Immature natural killer cell (primary cell): ENCODE measurements at places on chromosomes 4 and X. TPM values are rescaled to one million over a fixed set of nuclear protein-coding genes. Genes with fewer than 3 reads are reported as not detected.
A peak's percentile ranks its signal among the peaks of the same experiment; 100 is the strongest.

Gene CSAG2
- not detected for polyA plus RNA-seq

Gene TCEAL6
- polyA plus RNA-seq, result not detected

Gene SLC6A8
- not detected for polyA plus RNA-seq

Gene SERPINA7
- polyA plus RNA-seq, result not detected

Gene RTL5
- 0.10 TPM for polyA plus RNA-seq

DNA sequence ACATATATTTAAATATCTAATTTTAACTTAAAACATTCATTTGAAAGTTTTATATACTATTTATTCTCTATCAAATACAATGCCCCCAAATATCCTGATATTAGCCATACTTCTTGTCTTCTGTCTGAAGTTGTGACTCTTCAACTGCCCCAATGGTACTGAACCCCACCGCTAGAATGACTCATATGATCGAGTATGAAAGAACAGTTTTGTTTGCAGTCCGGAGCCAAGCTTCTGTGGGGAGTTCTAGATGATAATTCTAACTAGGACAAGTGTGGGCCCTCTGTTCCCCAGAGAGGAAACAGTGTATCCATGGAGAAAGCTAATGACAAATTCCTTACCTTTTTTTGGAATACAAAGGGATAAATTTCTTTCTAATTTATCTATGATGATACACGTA, 24.7 kb upstream of the CT47A1 start:
- DNase-seq, result no peak
- H3K4me1 ChIP-seq, result no peaks in the 10 kb centered on the region
- H3K27me3 ChIP-seq, result peaks cover 12% of the 10 kb centered on the region
- no peak overlapping the region for H3K27ac ChIP-seq

DNA sequence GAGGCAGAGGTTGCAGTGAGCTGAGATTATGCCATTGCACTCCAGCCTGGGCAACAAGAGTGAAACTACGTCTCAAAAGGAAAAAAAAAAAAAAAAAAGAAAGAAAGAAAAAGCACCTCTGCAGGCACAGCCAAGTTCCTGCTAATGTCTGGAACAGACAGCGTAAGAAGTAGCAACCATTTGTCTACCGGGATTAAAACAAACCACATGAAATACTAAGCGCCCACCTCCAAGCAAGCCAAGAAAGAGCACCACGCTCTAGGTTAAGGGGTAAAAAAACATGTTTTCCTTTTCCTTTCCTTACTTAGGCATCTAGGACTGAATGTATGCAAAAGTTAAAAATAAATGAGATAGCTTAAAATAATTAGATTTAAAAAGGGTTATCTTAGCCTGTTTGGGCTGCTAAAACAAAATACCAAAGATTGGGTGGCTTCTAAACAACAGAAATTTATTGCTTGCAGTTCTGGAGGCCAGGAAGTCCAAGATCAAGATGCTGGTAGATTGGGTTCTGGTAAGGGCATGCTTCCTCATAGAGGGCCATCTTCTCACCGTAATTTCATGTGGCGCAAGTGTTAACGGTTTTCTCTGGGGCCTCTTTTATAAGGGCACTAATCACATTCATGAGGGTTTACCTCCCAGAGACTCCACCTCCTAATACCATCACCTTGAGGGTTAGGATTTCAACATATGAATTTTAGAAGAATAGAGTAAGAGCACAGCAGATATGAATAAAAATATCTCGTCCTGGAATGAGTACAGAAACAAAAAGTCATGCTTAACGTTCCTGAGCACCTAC, 12.3 kb downstream of the GPC4 start:
- no peaks in the 10 kb centered on the region for H3K4me1 ChIP-seq
- H3K27ac ChIP-seq, result no peak overlapping the region
- no peak overlapping the region for H3K4me3 ChIP-seq
- no peak for DNase-seq

DNA sequence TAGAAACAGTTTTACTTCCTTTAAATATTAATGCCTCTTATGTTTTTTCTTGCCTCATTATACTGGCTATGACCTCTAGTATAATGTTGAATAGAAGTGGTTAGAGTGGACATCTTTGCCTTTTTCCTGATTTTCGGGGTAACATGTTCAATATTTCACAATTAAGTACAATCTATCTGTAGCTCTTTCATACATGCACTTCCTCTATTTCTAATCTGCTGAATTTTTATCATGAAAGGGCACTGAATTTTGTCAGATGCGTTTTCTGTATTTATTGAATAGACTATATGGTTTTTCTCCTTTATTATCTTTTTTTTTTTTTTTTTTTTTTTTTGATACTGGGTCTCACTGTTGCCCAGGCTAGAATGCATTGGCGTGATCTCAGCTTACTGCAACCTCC, 29.0 kb downstream of the MECP2 start:
- no peaks in the 10 kb centered on the region for H3K36me3 ChIP-seq
- no peak overlapping the region for H3K4me3 ChIP-seq
- peaks cover 3% of the 10 kb centered on the region for H3K27me3 ChIP-seq
- no peak for DNase-seq
- H3K27ac ChIP-seq, result peak overlapping the region; percentile 17

DNA sequence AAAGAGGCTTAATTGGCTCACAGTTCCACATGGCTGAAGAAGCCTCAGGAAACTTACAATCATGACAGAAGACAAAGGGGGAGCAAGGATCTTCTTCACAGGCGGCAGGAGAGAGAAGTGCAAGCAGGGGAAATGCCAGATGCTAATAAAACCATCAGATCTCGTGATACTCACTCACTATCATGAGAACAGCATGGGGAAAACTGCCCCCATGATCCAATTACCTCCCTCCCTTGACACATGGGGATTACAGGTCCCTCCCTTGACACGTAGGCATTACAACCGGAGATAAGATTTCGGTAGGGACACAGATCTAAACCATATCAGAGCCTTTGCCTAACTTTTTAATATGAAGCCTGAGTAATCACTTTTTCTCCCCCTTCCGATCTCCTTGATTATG, 43.7 kb upstream of the MAPK10 start:
- H3K27ac ChIP-seq, result no peak overlapping the region
- H3K27me3 ChIP-seq, result peaks cover 1% of the 10 kb centered on the region
- no peak overlapping the region for H3K4me3 ChIP-seq
- H3K4me1 ChIP-seq, result no peaks in the 10 kb centered on the region

- H3K36me3 ChIP-seq, result no peaks in the 10 kb centered on the region
- H3K27ac ChIP-seq, result no peak overlapping the region
- DNase-seq, result no peak
These were observed 505.8 kb downstream of the RAB28 start for GRCh38 chr4:12978310-12978709.

DNA sequence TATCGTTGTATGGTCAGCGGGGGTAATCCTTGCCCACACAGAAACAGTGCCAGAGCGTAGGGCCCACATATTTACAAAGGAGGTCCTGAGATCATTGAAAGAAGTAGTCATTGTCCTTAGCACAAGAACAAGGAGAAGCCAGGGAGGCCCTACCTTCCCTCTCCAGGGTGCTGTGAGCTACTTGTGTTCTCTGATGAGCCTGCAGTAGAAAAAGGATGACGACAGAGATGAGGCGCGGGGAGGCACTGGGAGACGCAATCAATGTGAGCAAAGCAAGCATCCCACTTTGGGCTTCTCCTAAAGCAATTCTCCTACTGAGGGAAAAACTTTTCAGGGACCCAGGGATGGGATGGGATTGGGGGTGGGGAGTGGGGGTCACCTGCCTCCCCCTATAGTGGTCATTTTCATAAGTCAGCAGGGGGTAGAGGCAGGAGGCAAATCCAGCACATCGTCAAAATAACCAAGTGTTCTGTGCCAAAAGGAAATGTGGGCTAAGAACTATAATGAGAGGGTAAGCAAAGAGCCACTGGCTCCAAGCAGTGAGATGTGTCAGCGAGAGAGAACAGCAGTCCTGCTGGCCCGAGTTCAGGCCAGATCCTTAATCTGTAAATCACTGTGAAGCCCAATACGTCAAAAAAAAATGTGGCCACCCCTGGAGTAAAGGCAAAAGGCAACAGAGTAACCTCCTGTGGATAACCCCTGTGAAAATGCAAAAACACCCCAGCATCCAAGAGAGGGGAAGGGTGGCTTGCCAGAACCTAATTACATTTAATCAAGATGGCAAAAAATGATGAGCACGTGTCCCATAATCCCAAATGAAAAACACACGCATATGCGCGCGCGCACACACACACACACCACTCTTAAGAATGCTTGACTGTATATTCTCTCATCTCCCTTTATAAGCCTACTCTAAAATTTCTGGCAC, 136.6 kb upstream of the HHIP start:
- no peaks in the 10 kb centered on the region for H3K27me3 ChIP-seq
- no peak overlapping the region for H3K4me3 ChIP-seq
- no peaks in the 10 kb centered on the region for H3K36me3 ChIP-seq
- no peak for DNase-seq

GRCh38 chrX:135688137-135688536, 25.3 kb upstream of the CT45A1 start:
- peaks cover 5% of the 10 kb centered on the region for H3K27me3 ChIP-seq
- H3K27ac ChIP-seq, result no peak overlapping the region
- no peaks in the 10 kb centered on the region for H3K4me1 ChIP-seq
- H3K36me3 ChIP-seq, result no peaks in the 10 kb centered on the region

GRCh38 chr4:91470671-91471070, 833.1 kb upstream of the GRID2 start:
- no peaks in the 10 kb centered on the region for H3K27me3 ChIP-seq
- no peak overlapping the region for H3K4me3 ChIP-seq
- H3K36me3 ChIP-seq, result no peaks in the 10 kb centered on the region
- DNase-seq, result no peak
